ENCODE measurements at places on chromosomes 6 and 20. TPM values are rescaled to one million over a fixed set of nuclear protein-coding genes. Genes with fewer than 3 reads are reported as not detected.

DNA sequence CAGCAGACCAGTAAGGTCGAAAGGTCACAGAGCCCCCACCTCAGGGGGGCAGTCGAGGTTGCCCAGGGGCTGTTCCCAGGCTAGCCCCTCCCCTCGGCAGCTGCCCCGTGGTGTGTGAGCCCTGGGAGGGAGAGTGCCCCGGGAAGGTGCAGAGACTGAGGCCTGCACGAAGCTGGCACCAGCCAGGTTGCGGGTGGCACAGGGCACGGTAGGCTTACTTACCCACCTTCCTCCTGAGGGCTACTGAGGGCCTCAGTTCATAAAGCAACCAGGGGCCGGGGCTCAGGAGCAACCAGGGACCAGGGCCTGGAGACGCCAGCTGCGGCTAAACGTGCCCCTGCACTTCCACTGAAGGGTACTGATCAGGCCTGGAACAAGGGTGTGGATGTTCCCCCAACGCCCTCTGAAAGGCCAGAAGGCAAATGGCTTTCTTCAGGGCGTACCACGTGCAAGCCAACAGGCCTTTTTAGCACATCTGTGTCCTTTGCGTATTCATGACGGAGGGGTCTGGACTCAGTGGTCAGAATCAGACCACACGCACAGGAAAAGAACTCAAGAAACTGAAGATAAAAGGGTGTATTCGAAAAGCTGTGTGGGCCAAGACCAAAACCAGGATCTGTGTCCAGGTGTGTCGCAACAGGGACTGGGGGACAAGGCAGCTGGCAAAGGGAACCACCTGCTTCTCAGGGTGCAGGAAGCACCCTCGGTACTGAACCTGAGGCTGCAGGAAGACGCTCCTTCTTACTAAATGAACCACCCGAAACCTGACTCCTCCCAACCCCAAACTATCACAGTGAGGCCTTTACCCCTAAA, 24.5 kb upstream of the TCFL5 start:
- DNase-seq, result no peak

ANKRD66 gene
- not detected for polyA plus RNA-seq

- DNase-seq, result no peak
Measured at GRCh38 chr20:24733416-24733815, 215.7 kb upstream of the CST7 start.

DNA sequence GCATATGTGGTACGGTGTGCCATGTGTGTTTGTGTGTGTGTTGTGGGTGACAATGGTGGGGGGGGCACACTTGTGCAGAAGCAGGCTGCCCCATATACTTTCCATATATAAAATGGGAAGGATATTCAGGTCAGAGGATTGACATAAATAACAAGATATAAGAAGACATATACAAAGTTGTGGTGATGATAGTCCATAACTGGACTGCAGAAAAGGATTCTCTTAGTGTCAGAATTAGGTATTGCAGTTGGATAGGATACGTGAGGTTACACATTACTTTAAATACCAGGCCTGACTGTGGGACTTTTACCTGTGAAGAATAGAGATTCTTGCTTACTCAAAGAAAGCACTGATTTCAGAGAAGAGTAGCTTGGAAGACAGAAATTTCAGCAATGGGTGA, 1260.3 kb downstream of the EPHA7 start:
- no peak for DNase-seq

- DNase-seq, result peak; percentile 80
Measured at GRCh38 chr6:108589244-108589791, 28.6 kb downstream of the FOXO3 start.

RTEL1 gene
- polyA plus RNA-seq, result 19.1 TPM

OTOR gene
- 0.09 TPM for polyA plus RNA-seq

GRCh38 chr20:57570145-57570850, 9.4 kb downstream of the PCK1 start:
- DNase-seq, result no peak

DNA sequence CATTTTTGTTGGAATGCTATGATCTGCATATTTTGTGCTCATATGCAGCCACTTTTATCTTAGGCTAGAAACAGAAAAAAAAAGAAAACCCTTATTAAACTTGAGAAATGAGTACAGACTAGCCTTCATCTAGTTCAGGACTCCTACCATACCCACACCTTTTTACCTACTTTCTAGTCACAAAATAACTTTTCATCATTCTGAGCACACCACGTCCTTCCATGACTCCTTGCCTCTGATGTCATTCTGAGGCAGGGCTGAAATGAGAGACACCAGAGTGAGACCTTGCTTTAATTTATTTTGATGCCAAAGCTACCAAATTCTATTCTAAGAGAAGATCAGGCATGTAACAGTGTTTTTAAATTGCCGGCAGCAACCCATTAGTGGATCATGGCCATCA, 38.8 kb downstream of the SNX3 start:
- no peak for DNase-seq

- peak; percentile 57 for DNase-seq
Measured at GRCh38 chr6:35415065-35415891, 36.9 kb upstream of the FANCE start.

- no peak for DNase-seq
Measured at GRCh38 chr6:41878246-41878645, 16.9 kb downstream of the USP49 start.

- no peak for DNase-seq
Measured at GRCh38 chr20:44720621-44720996, 5.4 kb downstream of the CCN5 start.

ERVFRD-1 gene
- polyA plus RNA-seq, result 0.20 TPM

FAM8A1 gene
- polyA plus RNA-seq, result 39.4 TPM

RIN2 gene
- polyA plus RNA-seq, result 43.3 TPM

DNA sequence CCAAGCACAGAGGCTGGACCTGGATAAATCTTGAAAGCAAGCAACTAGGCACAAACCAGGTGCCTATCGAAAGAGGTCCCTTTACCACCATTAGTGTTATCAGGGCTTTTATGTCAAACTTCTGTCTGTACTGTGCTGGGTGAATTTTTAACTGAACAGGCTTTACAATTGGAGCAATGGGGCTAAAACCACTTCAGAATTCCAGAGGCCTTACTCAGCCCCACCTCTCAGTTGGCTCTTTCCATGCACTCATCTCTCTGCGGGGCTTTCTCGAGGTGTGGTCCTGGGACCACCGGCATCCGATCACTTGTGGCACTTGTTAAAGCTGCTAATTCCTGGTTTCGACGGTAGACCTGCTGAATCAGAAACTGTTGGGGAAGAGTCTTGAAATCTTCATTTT, 232.5 kb downstream of the SOX4 start:
- DNase-seq, result no peak

GRCh38 chr6:128686084-128686483, 165.7 kb upstream of the PTPRK start:
- no peak for DNase-seq

GRCh38 chr20:24501764-24502556, 32.5 kb downstream of the SYNDIG1 start:
- DNase-seq, result no peak

DNA sequence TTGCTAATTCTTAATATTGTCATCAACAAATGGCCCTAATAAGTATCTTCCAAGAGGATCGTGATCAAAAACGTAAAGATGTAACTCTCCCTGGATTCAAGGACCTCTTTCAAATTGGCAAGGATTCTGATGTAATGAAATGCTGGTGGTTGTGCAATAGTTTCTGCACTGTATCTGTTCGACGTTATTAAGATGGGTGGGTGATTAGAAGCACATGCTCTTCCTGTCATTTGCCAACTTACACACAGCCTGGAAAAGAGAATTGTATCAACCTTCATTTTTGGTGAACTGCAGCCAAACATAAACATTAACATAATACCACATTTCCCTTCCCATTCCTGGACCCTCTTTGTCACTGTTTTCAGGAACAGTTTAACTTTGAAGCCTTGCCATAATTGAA, 9.8 kb downstream of the FOXQ1 start:
- no peak for DNase-seq

DNA sequence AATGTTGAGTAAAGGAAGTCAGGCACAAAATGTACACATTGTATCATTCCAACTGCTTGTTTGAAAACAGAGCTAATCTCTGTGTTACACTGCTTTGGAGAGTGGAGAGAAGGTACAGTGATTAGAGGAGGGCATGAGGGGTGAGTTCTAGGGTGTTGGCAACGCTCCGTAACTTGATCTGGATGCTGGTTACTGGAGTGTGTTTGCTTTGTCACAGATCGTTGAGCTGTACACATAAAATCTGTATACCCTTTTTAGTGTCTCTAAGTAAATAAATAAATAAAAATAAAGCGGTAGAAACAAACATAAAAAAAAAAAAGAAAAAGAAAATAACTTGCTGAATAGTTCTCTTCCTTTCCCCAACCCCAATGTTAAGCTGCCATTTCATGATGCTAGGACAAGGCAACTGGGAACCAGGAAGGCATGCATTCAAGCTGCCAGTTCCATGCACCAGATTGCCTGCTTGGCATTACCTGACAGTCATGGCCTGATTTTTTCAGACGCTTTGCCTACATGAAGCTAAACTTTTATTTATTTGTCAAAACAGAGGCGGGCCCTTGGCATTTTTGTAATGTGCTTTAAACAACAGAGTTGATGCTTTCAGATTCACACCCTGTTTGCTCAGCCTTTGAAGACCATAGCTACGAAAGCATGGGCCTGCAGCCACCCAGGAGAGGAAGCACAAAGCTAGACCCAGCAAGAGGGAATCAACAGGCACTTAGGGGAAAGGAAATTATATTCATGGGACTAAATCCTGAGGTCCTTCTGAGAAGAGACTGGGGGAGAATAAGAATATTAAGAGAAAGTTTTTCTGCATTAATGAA, 21.2 kb downstream of the TNFRSF21 start:
- DNase-seq, result no peak

GRCh38 chr20:13922241-13922640, 68.2 kb downstream of the SEL1L2 start:
- no peak for DNase-seq

DNA sequence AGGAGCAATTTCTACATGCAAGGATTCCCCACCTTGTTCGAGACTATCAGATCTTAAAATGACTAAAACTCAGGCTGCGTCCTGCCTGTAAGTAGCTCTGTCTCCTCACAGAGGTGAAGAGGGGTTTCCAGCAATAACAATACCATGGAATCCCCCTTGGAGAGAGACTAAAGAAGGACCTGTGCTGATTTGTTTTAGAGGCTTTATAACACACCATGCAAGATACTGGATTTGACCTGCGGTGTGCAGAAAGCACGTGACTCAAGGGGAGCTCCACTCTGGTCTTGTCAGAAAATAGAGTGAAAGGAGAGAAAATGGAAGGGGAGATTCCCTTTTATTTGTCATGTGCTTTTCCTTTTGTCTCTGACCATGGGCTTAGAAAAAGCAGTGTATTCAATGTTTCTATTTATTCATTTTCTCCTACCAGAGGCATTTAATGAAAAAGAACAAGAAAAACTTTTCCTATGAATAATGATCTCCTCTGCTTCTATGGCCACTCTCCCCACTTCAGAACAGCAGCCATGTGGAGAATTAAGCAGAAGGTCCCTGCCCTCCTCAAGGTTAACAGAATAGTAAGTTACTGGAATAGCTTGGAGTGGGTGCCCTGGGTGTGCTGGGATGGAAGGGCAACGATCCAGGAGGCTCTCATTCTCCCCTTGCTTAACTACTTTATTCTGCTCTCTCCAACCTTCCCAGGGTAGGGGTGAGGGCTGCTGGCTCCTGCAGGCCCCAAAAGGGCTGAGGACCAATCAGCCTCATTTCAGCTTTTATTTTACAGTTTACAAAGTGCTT, 19.2 kb upstream of the MRPS10 start:
- DNase-seq, result no peak

PRDM13 gene
- not detected for polyA plus RNA-seq

- no peak for DNase-seq
Measured at GRCh38 chr20:62356589-62357186, 10.4 kb downstream of the LAMA5 start.

DNA sequence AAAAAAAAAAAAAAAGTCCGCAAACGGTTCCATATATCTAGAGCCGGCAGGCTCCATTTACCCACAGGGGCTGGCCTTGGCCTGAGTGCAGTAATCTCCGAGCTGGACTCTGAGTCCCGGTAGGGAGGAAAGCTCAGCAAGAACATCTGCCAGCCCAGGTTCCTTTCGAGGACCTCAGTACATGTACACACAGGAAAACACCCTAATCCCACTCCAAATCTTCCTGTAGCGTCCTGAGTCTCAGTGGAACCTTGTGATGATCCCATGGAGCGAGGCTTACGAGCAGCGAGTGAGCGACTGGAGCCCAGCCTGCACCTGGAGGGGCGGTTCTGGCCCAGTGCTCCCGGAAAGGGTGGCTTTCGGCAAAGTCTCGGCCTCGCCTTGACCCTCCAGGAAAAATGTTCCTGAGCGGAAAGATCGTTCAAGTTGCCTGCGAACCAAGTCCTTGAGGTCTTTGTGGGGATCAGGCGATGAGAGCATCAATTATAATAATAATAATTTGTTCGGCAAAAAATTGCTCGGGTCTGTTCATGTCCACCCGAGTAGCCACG, 32.1 kb downstream of the PRSS16 start:
- DNase-seq, result no peak

DNA sequence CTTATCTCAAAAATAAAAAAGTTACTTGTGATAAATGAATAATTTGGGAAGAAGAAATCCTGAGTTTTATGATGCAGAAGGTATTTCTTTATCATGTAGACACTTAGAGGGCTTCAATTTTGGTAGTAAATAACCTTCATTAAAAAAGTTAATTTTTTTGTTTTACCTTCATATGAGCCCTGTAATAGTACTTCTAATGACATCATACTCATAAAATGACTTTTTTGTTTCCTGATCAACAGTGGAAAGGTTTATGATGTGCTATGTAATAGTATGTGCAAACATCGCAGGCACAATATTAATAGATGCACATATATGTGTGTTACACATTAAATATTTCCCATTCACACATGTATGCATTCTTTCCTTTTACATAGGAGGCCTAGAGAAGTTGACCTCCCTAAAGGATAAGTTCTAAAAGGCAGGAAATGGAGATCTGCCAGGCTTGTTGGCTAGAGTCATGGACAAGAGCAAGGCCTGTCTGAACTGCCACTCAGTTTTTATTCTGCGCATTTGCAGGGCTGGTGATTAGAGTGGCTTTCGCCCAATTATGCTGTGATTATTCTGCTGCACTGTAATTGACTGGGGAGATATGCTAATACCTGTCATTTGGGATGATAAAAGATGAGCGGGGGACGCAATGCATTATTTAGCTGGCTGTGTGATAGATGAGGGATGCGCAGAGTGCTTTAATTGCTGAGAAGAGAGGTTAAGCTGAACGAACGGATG, 272.6 kb downstream of the TMEM242 start:
- no peak for DNase-seq

SLC12A5 gene
- 3.0 TPM for polyA plus RNA-seq

BANF2 gene
- polyA plus RNA-seq, result not detected

DNA sequence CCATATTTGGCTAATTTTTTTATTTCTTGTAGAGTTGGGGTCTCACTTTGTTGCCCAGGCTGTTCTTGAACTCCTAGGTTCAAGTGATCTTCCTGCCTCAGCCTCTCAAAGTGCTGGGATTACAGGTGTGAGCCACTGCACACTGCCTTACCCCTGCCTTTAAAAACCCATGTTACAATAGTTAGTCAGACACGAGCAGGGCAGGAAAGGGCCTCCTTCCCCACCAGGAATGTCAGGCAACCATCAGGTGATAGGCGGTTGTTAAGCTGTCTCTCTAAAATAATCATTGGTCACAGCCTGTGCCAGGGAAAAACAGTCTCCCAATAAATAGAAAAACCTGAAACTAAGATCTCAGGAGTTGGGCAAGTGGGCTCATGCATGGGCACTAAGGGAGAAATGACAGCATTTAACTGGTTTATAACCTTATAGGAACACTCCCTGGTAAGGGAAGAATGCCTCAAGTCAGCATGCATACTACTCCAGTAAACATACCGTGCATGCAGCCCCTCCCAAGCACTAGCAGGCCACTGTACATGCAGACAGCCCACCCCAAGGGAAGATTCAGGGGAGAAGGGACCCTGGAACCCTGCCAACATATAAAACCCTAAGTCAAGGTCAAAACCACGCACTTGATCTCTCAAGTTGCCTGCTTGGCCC, 8.4 kb downstream of the OR2H2 start:
- no peak for DNase-seq

SIRPB2 gene
- 0.80 TPM for polyA plus RNA-seq

PDE10A gene
- polyA plus RNA-seq, result 19.6 TPM

PSMG4 gene
- 20.2 TPM for polyA plus RNA-seq
